ENCODE measurements at places on chromosomes 4 and X.

GRCh38 chr4:87333267-87333666, 10.6 kb upstream of the HSD17B13 start:
- no peak for DNase-seq

DNA sequence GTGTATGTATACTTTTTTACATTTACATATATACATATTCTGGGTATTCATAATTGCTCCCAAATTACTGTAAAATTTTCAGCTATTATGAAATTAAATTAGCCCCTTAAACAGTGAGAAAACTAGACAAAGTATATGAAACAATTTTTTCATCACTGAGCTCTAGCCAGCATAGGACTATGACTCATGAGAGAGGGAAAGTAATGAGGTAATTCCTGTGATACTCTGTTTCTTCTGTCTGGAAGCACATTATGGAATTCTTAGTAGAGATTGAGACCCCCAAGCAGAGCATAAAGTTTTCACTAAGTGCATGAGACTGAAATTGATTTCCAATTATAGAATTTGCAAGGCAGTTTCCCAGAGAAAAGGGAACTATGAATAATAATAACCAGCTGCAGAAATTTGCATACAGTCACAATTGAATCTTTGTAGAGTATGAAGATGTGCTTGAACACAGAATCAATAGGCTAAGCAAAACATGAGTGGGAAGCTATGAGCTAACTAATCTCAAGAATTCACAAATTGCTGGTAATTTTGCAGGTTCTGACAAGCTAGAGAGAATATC, 779.3 kb downstream of the ARAP2 start:
- DNase-seq: no peak

DNA sequence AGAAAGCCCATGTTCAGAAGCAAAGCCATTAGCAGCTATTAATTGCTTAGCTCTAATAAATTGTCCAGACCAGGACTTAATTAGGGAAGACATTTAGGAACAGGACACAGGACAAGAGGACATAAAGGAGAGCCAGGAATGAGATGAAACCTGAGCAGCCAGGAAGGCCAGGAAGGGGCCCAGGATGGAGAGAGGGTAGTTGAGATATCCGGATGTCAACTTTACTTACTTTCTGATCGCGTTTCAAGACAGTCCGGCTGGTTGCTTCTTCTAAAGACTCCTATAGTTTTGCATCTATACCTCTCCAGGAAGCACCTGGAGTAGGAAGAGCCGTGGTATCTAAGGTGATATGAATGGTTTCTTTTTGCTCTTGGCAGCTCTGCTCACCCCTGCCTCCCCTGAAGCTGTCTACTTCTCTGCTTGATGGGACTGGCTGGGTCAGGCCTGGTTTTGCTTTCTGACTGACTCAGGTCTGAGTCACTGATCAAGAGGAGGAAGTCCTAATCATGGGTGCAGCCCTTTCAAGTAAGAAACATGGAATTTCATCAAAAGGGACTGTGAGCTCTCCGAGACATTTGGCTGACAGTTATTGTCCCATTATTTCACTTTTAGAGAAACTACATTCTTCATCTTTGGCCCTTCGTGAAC, 733.3 kb downstream of the RPA4 start:
- no peak for DNase-seq

GRCh38 chr4:8185930-8186329, 13.2 kb upstream of the SH3TC1 start:
- no peak for DNase-seq

DNA sequence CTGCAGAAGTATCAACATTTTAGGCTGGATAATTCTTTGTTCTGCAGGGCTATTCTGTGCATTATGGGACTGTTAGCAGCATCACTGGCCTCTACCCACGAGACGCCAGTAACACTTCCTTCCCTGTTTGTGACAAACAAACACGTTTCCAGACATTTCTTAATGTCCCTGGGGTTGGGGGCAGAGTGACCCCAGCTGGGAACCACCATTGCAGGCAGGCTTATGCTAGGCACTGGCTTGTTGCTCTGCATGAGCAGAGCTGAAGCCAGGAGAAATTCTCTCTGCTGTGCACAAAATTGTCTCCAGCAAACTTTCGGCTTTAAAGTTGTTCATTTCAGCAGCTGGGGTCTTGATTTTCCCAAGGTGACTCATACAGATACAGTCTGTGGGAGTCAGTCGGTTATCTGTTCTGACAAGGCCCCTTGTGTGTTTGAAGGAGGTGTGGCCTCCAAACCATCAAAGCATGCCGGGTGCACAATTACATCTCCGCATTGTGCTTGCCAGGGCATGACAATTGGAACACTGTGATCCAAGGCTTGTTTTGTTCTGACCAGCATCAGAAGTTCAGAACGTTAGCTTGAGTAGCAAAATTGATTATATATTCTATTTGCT, 156.4 kb upstream of the BOD1L1 start:
- DNase-seq: no peak

- no peak for DNase-seq
These were observed 17.4 kb upstream of the AFF1 start for GRCh38 chr4:86917212-86918039.

- no peak for DNase-seq
These were observed 215.9 kb downstream of the LRBA start for GRCh38 chr4:150799207-150799606.

DNA sequence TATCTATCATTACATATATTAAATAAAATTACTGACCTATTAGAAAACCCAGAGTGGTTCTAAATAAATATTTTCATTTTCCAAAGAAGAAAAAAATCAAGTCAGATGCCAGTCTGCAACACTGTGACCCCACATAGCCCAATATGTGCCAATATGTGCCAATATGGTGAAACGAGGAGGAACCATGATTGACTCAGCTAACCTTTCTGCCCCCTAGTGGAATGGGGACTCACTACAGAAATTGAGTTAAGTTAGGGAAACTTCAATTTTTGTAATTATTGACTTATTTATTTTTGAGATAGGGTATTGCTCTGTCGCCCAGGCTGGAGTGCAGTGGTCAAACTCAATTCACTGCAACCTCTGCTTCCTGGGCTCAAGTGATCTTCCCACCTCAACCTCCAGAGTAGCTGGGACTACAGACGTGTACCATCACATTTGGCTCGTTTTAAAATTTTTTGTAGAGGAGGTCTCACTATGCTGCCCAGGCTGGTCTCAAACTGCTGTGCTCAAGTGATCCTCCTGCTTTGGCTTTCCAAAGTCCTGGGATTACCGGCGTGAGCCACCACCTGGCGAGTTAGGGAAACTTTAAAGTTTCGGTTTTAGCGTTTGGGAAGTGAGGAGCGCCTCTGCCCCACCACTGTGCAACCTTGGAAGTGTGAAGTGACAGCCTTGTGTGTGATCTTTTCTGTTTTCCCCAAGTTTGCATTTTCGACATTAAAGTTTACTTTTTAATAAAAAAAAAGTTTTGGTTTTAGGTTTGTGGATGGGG, 116.8 kb upstream of the SHISA3 start:
- no peak for DNase-seq

DNA sequence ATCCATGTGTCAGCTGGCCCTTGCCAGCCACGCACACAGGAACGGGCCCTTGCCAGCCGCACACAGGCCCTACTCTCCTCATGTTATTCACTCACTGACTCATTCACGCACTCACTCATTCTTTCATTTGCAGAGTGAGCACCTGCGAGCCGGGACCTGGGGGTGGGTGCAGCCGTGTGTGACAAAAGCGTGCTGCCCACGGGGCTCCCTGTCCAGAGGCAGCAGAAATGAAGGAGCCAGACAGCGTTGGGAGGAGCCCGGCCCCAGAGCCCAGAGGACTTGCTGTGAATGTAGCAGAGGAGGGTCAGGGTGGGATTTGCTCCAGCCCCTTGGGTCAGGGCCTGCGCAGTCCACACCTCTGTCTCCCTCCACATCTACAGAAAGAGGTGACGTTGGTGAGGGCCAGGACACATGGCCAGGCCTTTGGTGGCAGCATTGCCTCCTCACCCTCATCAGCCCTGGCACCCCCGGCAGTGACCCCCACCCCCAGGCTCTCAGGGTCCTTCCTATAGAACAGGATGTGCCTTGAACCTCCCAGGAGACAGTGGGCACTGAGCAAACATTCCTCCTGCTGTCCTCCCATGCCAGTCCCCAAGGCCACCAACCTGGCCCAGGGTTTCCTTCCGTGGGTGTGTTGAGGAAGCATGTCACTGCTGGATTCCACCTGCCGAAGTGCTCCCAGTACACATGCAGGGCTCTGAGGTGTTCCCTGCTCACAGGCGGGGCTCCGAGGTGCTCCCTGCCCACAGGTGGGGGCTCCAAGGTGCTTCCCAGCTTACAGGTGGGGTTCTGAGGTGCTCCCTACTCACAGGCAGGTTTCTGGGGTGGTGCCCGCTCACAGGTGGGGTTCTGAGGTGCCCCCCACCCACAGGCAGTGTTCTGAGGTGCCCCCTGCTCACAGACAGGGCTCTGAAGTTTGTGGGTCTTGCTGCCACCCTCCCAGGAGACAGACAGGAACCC, 105.7 kb downstream of the HMX1 start:
- DNase-seq: no peak

GRCh38 chrX:16005917-16006316, 117.4 kb upstream of the GRPR start:
- no peak for DNase-seq

DNA sequence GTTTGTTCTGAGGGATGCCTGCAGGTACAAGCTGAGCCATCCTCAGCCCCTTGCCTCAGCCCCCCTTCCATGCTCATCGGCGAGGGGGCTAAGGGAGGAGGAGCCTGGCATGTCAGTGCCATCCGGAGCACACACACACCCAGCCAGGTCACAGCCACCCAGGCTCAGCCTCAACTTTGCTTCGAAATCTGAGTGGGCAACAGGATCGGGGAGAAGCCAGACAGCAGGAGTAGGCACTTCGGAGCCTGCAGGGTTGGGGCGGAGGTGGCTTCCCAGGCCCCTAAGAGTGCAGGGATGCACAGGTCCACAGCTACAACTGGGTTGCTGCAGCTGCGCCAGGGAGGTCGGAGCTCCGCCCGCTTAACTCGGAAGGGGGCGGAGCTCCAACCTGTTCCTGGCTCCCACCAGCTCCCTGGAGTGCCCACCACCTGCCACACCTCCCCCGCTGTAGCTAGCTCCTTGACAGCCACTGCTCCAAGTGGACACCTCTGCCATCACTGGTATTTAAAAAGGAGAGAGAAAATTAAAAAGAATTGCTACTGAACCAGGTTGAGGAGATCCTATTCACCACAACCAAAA, 192.9 kb upstream of the GALNT7 start:
- no peak for DNase-seq

GRCh38 chrX:150182161-150182560, 181.0 kb upstream of the MAMLD1 start:
- no peak for DNase-seq

DNA sequence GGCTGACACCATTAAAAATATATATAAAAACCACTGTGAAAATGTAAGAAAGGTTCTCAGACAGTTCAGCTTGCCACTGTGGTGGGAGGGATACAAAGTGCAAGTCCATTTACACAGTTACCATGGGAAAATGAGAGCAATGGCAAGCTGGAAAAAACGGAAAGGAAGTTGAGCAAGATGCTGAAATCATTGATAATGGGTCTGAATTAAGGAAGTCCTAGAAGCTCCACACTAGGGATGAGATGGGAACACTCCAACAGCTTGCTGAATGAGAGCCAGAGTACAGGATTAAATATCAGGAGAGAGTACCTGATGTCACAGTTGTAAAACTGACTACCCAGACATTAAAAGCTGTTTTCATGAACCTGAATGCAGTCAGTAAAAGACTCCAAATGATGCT, 218.6 kb downstream of the PRDM5 start:
- DNase-seq: no peak

DNA sequence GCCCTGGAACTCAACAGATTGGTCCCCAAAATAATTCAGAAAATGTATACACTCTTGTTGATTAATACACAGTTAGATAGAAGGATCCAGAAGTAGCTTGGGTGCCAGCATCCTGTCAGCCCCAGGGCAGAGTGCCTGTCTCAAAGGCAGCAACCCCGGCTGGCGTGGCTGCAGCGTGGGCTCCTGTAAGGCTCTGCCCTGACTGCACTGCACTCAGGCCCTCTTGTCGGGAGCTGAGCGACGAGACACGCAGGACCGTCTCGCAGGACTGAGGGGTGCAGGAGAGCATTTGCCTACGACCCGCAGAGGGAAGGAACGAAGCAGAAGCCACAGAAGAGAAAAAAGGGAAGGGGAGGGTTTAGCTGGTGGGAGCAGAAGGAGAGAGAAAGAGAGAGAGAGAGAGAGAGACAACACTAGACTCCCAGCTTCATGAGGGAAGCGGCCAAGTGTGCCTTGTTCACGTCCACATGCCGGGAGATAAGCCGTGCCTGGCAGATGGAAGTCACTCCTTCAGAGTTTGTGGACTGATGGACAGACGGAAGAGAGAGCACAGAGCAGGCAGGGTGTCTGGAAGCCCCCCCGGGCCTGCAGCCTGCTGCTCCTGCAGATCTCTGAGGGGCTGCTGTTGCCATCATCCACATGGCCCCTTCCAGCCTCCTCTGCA, 38.7 kb upstream of the HELT start:
- DNase-seq: no peak

DNA sequence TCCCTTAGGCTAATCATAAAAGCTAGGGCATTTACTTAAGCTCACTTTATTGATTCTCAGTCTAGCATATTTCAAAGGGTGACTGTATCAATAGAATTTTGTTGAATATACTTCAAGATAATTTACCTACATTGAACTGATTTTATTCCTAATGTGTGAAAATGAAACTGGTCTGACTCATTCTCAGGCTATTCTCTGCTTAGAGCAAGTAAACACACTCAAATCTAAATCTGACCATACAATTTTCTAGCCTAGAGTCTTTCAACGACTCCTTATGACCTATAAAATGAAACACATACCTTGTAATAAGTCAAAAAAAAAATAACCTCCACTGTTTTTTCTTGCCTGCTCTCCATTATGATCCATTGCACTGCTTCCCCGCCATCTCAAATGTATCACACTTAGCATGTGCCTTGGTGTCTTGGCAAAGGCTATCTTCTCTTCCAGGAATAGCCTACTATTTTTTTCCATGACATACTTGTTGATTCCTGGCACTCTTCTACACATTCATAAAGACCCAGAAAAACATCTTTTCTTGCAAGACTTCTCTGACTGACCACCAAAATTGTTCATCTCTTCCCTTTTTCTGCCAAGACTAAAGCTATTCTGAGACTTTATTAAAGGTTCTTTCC, 965.1 kb upstream of the HS3ST1 start:
- DNase-seq: no peak

GRCh38 chr4:47017494-47017893, 13.9 kb upstream of the GABRB1 start:
- DNase-seq: no peak

DNA sequence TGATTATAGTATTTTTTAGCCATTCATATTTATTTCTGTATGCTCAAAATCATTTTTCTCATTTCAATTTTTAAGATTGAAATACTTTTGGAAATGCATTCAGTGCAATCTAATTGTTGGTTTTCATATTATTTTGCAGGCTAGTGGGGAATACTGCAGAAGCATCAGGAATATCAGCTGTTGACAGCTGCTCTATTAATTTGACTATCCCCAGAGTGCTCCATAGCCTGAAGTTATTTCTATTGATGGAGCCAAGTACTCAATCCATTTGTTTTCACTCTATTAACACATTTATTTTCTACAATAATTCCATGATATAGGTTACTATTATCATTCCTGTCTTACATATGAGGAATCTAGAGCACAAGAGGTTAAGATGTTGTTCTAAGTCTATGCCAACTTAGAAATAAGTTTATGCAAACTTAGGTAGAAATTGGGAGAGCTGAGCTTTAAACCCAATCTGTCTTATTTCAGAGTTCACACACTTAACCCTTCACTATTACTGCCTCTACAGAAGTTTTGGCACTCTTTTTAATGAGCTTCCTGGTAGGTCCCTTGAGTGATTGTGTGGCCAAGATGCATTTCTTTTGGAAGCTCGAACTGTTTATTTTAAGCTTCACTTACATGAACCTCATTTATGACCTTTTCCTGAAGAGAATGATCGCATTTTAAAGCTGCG, 65.6 kb upstream of the PCDH18 start:
- no peak for DNase-seq
